GM04504 (cell line): ENCODE measurements at places on chromosomes 4 and X.

GRCh38 chr4:155005395-155006090, 202.9 kb upstream of the NPY2R start:
- no peak for DNase-seq

DNA sequence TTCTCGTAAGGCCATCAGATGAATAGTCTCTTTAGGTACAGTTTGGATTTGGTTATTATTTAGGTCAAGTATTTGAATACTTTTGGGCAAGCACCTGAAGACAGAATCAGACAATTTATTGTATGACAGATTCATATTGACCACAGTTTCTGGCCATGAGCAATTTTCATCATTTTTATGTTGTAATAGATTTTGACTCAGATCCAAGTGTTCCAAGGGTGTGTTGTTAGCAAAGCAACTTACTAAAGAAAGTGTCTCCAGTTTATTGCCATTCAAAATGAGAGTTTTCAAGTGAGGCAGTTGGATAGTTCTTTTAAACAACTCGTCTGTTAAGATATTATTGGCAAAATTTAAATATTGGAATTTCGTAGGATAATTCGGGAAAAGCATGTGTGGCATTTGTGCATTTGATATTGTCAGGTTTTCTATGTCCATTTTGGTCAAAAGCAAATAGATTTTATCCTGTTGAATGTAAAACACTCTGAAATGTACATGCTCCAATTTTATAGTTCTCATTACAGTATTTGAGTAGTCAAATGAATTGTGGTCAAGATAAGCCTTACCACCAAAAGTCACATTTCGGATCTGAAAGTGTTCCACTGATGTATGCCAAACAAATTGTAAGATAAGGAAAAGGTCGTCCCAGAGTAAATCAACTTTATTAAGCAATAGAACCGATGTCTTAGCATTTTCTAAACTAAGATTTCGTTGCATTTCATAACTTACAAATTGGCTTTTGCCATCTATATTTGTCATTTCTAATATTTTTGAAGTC, 8.4 kb downstream of the TLR10 start:
- no peak for DNase-seq

GRCh38 chr4:108119199-108119800, 49.4 kb downstream of the LEF1 start:
- DNase-seq, result no peak

- no peak for DNase-seq
These were observed 34.7 kb upstream of the NEUROG2 start for GRCh38 chr4:112550728-112551127.

- DNase-seq, result no peak
These were observed 33.3 kb upstream of the SLC25A4 start for GRCh38 chr4:185109736-185110135.

DNA sequence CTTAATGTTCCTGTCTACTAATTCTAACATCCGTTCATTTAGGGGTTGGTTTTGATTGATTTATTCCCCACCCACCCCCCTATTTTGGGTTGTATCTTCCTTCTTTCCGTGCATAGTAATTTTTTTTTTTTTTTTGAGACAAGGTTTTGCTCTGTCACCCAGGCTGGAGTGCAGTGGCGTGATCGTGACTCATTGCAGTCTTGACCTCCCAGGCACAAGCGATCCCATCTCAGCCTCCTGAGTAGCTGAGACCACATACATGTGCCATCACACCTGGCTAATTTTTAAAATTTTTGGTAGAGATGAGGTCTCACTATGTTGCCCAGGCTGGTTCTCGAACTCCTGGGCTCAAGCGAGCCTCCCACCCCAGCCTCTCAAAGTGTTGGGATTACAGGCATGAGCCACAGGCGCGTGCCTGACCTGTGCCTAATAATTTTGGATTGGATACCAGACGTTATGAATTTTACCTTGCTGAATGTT, 79.9 kb downstream of the ZFX start:
- no peak for DNase-seq

DNA sequence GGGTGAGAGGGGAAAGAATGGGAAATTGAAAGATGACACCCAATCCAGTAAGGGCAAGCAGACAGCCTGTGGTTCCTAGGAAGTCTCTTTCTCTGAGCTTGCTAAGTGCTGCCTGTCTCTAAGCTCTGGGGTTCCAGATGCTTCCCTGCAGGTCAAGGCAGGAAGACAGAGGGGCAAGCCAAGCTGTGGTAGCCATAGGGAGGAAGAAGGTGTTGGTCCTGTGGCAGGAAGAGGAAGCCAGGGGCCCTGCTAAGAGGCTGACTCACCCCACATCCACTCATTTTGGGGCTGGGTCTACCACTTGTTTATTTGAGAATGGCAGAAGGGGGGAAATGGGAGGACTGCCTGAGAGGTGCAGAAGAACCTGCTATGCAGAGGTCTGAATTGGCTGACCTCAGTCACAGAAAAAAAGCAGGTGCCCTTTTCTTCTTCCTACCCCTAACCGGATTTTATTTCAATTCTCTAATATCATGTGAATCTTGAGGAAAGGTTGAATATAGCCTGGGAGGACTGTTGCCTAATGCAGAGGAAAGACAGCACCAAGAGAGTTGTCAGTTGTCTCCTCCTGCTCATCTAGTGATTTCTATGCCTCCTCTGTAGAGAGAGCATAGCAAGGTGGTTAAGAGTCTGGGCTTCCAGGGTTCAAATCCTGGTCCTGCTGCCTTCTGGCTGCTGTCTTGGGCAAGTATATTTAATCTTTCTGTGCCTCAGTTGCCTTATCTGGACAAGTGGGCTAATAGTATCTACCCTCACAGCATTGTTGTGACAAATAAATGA, 27.4 kb downstream of the HOPX start:
- DNase-seq, result no peak
